ENCODE measurements at places on chromosomes 2 and 18.

DNA sequence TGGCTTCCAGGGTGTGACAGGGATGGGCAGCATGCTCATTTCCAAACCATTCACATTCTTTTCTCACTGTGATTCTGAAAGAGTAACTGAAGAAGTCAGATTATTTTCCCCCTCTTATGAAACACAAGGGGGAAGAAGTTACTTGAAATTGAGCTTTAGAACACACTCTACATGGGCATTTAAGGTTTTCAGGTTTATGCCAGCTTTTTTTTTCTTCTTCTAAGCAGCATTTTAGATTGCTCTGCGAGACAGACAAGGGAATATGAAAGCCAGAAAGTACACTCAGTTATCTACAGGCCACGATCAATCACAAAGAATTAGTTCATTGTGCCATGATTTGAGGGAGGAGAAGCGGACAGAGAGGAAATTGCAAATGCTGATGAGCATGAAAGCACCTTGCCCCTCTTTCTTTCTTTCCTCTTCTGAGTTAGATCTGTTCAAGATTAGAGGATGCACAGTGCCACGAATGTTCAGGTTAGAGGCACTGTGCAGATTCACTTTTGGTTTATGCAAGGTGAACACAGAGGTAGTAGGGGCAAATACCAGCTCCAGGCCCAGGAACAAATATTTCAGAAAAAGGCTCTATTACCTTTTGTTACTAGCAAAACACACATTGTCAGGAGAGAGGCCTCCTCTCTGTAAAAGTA is 49.2 kb downstream of the CXCR4 start:
- DNase-seq, result no peak

- no peak for DNase-seq
These were observed 67.8 kb downstream of the TMEFF2 start for GRCh38 chr2:192126912-192127311.

DNA sequence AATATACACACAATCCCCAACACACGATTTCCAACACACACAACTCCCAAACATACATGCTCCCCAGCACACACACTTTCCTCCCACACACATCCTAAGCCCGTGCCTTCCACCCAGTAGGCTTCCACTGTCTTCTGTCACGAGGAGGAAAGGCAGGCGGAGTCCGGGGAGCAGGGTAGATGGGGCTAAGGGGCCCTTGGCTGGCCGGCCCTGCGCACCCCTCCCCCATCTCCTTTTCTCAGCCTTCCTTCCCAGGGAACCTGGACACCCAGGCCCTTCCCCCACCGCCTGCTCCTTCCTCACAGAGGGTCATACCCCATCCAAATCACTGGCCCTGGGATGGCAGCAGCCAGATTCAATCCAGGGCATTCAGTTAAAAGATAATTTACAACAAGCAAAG is 3.4 kb upstream of the PDCD1 start:
- DNase-seq, result no peak

DNA sequence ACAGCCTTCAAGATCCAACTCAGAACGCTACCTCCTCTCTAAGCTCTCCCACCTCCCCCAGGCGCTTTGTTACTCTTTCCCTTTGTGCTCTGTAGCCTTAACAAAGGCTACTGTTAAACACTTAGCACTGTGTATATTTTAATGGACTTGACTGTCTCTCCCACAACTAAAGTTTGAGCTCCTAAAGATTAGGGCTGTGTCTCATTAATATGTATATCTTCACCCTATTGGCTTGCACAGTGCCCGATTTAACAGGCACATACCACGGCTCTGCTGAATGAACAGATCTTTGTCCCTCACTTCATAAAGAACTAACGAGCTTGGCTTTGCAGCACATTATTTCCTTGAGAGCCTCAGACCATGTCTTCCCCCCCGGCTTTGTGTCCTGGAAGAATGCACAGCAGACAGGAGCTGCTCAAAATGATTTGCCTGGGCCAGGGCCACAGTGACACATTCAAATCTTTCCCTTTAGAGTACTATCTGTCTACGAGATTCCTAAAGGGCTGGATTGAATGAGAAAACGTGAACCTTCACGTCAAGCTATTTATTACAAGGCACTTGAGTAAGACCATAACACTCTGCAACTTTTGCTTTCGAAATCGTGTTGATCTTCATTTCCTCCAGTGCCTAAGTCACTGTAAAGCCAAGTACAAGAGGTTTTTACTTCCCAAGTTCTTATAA is 22.1 kb downstream of the ABHD3 start:
- no peak for DNase-seq
